ENCODE measurements at places on chromosomes 12 and 14.
A peak's percentile ranks its signal among the peaks of the same experiment; 100 is the strongest.

DNA sequence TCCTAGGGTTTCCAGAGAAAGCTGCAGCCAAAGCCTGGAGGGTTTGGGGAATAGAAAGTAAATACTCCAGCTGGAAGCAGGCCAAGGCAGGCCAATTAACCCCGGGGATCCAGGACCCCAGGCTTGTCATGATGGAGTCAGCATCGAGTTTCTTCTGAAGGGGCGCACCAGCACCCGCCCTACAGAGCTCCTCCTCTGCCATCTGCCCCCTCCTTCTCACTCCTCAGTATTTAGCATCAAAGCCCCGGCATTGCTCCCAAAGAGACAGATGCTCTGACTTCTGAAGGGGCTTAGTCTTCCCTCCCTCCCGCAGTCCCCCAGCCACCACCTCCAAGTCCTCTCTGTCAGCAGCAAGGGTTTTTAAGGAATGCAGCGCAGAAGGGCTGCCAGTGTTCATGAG lies 285.1 kb upstream of the NOS1 start:
- no peak for DNase-seq

GRCh38 chr12:54379398-54380201 lies 4.9 kb downstream of the ZNF385A start:
- DNase-seq = peak; percentile 82

DNA sequence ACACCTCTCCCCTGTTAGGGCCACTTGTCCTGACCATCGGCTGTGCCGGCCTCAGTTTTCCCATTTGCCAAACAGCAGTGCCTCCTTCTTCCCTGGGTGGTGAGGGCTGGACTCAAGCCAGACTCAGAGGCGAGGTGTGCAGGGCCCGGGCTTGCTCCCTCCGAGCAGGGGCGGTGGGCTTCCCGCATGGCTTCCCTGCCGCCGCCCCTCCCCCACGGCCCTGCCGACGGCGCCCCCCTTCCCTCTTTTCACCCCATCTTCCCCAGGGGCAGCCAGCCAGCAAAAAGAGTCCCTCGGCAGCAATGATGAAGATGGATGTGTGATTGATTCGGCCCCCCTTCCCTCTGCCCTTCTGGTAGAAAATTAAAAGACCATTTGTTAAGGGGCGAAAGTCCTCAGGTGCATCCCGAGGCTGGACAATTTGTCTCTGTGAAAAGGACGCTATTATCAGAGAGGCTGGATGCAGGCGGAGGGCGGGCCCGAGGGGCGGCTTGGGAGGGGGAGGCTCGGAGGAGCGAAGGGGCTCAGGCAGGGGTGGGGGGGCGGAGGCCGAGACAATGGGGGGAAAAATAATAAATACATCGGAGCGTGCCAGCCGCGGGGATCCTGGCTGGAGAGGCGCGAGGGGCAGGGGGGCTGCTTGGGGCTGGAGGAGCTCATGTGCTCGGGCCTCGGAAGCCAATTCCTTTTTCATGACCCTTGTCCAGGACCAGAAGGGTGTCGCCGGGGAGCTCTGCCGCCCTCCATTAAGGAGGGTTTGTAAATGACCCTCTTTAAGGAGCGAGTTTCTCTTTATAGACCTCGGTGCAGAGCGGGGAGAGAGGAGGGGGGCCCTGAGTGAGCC lies 48.0 kb upstream of the LHX5 start:
- no peak for DNase-seq

- no peak for DNase-seq
These were observed 29.9 kb upstream of the ZNF641 start for GRCh38 chr12:48380596-48380995.
